NT2/D1 (cell line): ENCODE measurements at places on chromosomes 4 and X.

DNA sequence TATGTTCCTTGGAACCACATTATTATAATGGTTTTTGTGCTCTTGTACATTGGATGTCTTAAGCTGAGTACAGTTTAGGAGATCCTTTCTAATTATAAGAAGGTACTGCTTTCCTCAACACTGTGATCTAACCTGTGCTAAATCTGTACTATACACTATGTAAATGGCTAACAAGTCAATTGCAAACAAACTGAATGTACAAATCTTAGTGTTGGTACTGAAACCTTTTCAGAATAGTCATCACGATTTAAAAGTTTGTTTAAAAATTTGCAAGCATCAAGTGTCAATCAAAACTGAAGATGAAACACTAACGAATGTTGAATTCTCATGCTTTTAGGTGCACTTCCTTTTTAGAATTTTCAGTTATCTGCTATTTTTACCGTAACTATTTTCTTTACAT is 2090.4 kb upstream of the TENM3 start:
- DNase-seq, result no peak

- no peak for DNase-seq
Measured at GRCh38 chrX:18998653-18999052, 14.7 kb upstream of the PHKA2 start.

GRCh38 chrX:2373615-2374014 is 127.2 kb downstream of the DHRSX start:
- no peak for DNase-seq

GRCh38 chr4:48025005-48025404 is 8.4 kb downstream of the NIPAL1 start:
- no peak for DNase-seq

DNA sequence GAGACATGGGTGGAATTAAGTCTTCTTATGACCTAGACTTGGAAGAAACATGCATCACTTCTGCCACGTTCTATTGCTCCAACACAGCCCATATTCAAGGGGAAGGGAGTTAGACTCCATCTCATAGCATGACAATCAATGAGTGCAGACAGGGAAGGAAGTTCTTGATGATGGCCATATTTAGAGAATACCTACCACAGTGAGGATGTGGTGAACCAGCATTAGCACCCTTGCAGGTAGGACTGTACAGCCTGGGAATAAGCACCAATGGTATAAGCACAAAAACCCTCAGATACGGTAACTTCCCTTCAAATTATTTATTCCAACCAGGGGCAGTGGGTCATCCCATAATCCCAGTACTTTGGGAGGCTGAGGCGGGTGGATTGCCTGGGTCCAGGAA is 29.8 kb downstream of the PAGE2 start:
- DNase-seq, result no peak

GRCh38 chr4:149951152-149951900 is 126.9 kb upstream of the DCLK2 start:
- DNase-seq, result no peak

DNA sequence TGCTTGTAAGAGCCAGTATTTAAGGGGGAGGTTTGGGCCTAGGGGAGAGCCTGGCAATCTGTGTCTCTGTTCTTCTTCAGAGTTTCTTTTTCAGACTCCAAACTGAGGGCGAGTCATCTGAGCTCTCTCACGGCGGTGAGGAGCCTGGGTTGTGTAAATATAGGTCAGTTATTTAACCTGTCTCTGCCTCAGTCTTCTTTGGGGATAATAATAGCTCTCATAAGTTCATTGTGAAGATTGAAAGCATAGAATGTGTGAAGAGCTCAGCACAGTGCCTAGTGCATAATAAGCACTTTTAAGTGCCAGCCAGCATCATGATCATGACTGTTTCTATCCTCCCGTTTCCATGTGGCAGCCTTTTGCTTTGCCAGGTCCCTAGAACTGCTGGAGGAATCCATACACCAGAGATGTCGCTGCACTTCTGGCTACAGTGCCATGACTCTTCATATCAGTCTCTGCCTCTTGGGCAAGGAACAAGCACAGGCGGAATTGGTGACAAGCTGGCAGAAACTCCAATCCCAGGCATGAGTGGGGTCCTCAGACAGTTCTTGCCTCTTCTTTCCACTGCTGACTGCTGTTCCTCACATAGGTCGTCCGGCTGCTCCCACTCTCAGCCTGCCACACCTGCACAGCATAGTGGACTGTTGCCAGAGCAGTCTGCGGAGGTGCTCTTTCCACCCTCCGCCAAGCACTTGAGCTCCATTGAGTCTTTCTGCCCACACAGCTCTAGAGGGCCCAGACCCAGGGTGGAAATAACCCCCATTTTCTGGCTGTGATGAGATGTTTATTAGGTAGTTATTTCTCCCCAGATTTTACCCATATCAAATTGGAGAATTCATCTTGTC is 103.7 kb upstream of the MAML3 start:
- DNase-seq, result no peak

DNA sequence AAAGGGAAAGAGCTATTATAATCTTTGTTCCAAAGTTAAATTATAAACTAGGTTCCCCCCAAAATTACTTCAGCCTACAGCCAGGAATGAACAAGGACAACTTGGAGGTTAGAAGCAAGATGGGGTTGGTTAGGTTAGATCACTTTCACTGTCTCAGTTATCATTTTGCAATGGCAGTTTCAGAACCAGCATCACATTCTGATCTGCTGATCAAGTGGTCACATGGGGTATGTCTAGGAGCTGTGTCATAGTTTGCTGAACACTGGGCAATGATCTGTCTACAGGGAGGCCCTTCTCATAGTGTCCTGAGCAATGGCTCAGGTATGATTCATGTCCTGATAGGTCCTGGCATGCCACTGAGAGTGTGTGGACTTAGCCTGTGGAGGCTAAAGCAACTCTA is 41.6 kb upstream of the XIAP start:
- DNase-seq, result no peak

DNA sequence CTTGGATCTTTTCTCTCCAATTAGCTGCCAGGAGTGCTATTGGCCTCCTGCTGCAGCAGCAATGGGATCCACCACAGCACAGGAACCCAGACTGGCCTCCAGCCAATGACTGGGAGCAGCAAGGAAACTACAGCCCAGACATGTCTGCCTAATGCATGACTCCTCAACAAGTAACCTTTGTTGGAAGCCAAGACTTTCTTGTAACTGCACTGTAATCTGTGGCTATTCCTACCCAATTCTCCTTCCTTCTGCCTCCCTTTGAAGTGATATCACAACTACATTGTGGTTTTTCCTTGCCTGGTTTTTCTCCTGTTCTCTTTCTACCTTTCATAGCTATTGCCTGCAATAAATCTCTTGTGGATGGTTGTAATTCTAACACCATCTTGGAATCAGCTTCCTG is 39.8 kb downstream of the SNCA start:
- no peak for DNase-seq

DNA sequence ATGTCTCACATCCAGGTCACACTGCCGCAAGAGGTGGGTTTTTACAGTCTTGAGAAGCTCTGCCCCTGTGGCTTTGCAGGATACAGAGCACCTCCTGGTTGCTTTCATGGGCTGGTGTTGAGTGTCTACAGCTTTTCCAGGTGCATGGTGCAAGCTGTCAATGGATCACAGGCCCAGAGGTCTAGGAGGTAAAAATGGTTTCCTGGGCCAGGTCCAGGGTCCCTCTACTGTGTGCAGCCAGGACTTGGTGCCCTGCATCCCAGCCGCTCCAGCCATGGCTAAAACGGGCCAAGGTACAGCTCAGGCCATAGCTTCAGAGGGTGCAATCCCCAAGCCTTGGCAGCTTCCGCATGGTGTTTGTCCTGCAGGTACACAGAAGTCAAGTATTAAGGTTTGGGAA is 434.1 kb upstream of the GALNT7 start:
- no peak for DNase-seq

DNA sequence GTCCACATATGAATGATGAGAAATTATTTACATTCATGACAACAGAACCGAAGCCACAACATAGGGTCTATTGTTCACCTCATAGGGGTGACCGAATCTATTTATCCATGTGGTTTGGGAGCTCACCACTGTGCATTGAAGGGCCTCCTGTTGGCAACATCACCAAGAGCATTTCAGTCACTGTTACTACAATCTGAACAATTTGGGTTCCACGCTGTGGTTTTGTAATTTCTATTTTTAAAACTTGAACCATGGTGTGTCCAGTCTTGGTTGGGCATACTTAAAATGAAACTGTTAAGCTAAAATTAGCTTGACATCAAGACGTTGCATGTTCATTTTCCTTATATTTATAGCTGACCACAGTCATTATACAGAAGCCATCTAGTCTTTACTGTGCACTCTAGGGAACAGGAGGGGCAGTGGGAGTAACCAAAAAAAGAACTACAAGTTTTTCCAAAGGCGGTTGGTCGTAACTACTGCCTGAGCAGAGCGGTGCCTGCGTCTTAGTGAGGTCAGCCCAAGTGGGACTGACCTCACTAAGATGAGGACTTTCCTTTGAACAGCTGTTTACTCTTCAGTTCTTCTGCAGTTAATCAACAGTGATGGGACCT is 192.1 kb downstream of the SPRY1 start:
- DNase-seq, result no peak

DNA sequence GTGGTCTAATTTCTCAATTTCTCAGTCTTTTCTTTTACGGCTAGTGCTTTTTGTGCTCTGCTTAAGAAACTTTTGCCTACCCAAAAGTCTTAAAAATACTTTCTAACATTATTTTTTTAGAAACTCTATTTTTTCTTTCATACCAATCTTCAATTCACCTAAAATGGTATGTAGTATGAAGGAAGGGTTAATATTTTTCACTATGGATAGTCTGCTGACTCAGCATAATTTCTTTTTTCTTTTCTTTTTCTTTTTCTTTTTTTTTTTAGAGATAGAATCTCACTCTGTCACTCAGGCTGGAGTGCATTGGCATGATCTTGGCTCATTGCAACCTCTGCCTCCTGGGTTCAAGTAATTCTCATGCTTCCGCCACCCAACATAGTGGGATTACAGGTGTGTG is 34.2 kb upstream of the GYPE start:
- DNase-seq, result no peak

GRCh38 chrX:13894888-13895565 is 78.1 kb upstream of the GPM6B start:
- no peak for DNase-seq

DNA sequence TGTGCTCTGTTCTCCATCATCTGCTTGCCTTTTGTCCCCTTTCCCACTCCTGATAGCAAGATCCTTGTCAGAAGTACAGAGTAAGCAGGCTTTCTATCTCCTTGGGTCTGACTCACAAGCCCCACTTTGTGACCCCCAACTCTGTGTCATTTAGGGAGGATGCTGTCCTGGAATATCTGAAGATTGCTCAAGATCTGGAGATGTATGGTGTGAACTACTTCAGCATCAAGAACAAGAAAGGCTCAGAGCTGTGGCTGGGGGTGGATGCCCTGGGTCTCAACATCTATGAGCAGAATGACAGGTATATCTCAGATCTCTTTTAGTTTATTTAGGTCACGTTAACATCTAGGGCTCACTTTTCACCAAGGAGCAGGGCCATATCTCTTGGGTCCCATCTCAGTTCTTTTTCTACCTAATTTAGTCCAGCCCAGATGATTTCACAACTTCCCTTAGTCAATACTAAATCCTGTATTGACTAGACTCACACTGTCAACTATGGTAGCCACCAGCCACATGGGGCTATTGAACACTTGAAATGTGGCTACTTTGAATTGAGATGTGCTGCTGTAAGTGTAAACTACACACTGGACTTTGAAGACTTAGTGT is 64.3 kb downstream of the MSN start:
- DNase-seq, result no peak

GRCh38 chr4:142110136-142110535 is 473.8 kb downstream of the IL15 start:
- DNase-seq, result no peak

GRCh38 chr4:173009129-173009823 is 159.3 kb upstream of the GALNT7 start:
- no peak for DNase-seq

DNA sequence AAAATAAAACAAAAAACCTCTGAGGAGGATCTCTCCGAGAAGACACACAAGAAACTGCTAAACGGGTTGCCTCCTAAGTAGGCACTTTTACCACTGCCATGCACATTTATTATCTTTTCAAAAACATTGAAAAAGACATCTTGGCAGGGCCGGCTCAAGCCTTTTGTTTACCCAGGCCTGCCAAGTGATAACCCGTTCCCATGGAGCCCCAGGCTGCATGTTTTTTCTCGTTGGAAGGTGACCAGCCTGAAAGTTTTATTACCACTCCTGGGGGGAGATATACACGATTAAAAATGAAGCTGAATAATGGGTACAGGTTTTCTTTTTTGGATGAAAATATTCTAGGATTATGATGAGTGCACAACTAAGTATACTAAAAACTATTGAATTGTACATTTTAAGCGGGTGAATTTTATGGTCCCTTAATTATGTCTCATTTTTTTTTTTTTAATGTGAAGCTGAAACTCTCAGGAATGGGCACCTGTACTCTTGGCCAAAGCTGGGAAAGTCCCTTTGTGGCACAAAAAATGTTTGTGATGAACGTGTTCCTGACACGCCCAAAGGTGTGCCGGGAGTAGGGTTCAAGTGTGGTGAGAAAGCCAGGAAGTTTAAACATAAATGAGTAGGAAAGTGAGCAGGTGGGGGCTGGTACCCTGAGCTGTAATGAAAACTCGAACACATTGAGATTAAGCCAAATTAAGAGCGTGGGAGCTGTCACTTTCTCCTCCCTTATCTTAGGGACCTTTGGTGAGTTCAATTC is 1.5 kb upstream of the MAP7D2 start:
- DNase-seq, result no peak

GRCh38 chr4:38151873-38152272 is 191.7 kb downstream of the PTTG2 start:
- no peak for DNase-seq

GRCh38 chr4:2732526-2732925 is 23.6 kb downstream of the TNIP2 start:
- no peak for DNase-seq

DNA sequence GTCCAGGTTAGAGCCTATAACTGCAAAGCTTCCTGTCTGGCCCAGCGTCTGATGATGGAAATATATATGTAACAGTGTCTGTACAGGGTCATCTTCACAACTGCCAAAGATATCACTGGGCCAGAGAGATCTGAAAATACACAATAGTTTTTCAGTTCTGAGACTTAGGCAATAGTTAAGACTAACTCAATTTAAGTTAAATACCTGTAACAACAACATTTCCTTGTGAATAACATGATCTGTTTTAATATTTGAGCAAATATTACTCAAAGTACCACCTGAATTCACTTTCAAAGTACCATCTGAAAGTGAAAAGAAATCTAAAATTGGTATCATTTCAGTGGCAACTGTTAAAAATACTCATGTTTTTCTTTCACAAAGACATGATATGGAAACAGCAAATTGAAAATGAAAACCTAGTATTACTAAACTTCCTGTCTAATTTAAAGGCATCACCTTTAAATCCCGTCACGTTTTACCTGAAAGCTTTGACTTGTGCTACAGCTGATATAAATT is 9.6 kb downstream of the ZAR1 start:
- DNase-seq, result no peak

DNA sequence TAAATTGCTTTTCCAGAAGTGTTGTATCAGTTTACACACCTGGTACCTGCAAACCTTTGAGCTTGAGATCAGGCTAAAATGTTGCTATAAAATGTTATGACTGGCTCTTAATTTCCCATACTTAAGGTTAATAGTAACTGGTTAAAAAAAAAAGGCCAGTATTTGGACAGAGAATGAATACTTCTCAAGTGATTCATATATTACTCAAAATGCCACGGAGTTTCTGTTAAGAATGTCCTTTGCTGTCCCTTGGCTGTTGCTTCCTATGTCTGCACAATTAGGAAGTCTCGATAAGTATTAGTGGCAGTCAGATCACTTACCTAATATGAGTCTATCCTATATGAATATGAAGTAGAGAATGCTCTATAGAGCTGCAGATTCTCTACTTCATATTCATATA is 232.2 kb upstream of the IGFBP7 start:
- DNase-seq, result no peak

GRCh38 chrX:131923614-131924250 is 99.4 kb upstream of the STK26 start:
- DNase-seq, result no peak
